NCI-H2107 (cell line): ENCODE measurements at places on chromosomes 5 and 9.

- DNase-seq = no peak
Measured at GRCh38 chr9:137084526-137084925, 2.3 kb upstream of the MAN1B1 start.

DNA sequence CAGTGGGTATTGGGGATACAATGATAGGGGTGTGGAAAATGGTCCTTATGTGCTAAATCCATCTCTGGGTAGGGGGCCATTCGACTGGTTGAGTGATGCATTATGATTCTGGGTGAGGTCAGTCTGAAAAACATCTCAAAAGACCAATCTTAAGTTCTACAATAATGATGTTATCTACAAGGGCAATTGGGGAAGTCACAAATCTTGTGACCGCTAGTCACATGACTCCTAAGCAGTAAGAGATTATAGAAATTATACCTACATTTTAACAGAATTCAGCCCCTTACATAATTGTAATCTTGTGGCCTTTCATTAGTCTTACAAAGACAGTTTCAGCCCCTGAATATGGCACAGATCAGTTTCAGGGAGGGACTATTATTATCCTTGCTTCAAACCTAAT lies 224.7 kb downstream of the PIK3R1 start:
- DNase-seq = no peak

DNA sequence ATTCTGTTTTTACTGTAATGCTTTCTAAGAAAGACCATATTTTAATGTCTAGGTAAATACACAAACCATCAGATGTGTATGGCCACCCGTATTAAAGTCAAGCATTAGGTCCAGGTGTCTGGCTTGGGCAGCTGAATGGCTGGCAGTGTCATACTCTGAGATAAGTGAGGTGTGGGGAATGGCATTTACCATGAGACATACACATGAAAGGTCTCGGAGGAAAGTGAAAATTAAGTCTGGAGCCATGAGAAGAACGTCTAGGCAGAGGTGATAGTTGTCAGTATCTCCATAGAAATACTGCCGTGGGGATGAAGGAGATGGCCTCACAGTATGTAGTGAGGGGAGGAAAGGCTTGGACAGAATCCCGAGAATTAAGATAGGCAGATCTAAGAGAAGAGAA lies 164.3 kb downstream of the TLE4 start:
- no peak for DNase-seq

GRCh38 chr5:40555886-40556285 lies 123.8 kb upstream of the PTGER4 start:
- no peak for DNase-seq

GRCh38 chr9:72394066-72394465 lies 29.1 kb upstream of the ZFAND5 start:
- DNase-seq = no peak

- no peak for DNase-seq
Measured at GRCh38 chr5:141637123-141637766, 448 bp downstream of the RELL2 start.
